Stimulated activated CD4-positive, alpha-beta T cell treated with anti-CD3 and anti-CD28 coated beads, Interleukin-4, amount 100 ng/mL, for 1 hour (primary cell): ENCODE measurements at places on chromosomes 11 and 22.

DNA sequence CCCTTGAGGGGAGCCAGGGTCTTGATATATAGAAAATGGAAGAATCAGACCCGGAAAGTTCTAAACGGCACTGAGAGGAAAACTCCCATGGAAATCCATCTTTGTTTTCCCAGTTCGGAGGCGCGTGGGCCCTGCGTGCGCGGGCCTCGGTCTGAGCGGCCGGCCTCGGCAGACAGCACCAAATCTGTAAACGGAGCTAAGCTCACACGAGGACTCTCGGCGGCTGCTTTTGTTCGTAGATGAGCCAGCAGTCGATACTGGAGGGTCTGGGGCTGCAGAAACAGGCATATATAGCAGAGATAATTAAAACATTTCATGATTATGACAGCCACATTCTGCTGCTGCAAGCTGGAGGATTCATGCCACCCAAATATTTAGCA lies 68.5 kb upstream of the PPARA start:
- no peak for DNase-seq

DNA sequence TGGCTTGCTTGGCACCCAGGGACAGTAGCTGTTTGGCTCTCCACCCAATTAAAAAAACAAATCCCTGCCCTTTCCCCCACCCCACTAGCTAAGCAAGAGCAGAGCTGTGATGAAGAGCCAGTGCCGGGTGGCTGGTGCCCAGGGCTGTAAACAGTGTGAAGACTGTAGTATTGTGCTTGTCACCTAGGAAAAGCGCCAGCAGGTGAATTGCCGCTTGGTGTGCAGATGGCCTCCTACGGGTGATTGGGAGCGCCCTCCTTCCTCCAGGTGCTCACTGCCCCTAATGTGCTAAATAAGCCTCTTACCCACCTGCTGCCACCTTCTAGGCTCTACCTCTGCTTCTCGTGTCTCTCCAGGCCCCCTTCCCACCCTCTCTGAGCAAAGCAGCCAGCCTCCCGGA lies 18.4 kb upstream of the RAPSN start:
- DNase-seq, result no peak

GRCh38 chr22:27538666-27539065 lies 262.9 kb downstream of the MN1 start:
- DNase-seq, result no peak

DNA sequence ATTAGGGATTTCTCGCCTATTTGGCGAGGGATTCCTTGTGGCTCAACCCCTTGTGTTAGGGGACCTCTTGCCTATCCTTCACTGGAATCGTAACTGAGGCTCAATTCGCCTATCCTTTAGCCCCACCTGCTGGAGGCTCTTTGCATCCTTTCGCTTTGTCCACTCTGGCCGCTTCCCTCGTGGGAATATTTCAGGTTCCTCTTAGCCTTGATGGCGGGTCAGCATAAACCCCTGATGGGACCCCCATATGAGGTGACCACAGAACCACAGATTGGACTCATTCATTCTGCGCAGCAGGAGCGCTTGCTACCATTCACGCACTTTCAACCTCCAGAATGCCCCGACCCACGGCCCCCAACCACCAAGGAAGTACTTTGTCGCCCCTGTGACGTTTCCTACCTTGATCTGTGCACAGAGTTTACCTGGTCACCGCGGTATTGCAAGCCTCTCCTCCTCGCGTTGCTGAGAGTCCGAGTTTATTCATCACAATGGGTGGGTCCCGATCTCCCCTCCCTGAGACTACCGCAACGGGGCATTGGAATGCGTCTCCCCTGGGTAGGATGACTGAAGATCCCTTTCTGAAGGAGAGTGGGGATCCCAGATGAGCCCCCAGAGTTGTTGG lies at the start of gene OR52N2:
OR52N2 (plus strand) TSS at position 425 of the 622 bp plus-strand sequence. CDS start 11,412 bp downstream, outside the sequence.
- peak; percentile 61 for DNase-seq

DNA sequence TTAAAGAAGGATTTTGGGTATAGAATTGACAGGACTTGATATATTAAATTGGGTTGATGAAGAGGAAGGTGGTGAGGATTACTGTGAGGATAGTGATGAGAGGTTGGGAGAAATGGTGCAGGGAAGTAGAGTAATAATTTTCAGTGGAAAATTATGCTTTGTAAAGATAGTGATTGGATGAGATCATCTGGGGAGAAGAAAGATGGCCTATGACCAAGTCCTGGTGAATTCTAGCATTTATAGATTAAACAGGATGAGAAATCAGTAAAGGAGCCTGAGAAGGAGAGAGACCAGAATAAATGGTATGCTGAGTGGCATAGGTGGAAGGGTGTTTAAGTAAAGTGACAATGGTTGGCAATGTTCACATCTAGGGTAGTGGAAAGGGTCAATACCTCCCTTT lies 15.0 kb downstream of the IPO7 start:
- no peak for DNase-seq

DNA sequence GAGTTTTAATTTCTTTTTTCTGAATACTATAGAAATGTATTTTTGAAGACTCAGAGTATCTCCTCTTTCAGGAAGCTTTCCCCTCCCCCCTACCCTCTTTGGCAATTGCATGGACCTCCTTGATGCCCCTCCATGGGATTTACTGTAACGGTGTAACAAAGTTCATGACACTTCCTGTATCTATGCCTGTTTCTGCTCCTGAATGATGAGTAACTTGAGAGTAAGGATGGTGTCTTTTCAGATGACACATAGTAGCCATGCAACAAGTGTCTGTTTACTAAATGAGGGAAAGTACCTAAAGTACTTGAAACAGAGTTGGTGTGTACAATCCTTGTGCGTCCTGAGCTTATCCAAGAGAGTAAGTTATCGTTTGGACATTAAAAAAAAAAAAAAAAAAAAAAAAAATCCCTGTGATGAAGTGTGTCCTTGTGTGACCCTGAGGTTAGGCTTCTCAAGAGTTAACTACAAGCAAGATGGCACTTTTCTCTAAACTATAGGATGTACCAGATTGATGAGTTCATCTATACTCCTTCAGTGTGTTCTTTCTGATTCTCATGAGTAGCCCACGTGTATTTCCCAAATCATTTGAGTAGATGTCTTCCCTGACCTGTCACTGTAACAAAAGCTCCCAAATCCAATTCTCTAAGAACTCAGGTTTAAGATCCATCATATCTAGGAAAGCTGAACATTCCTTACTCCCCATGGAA lies 7.4 kb downstream of the ETS1 start:
- DNase-seq, result no peak
